ENCODE measurements at places on chromosomes 4 and X.

DNA sequence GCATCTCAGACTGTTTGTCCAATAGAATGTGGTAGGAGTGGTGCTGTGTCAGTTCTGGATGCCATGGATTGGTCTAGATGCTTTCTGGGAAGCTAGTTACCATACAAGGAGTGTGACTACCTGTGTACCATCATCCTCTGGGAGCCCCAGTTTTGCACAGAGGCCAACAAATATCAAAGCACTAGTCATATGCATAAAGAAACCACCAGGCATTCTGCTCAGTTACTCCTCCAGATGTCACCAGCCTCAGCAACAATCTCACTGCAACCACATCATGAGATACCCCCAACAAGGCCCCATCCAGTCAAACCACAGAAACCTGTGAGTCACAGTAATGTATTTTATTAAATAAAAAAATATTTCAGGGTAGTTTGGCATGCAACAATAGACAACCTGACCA is 435.8 kb upstream of the CPEB2 start:
- DNase-seq: no peak

- DNase-seq: no peak
These were observed 206.9 kb downstream of the SPCS3 start for GRCh38 chr4:176526704-176527103.

GRCh38 chr4:1194010-1194900 is 21.9 kb upstream of the SPON2 start:
- DNase-seq: no peak

- DNase-seq: no peak
These were observed 8.2 kb upstream of the CAMK2D start for GRCh38 chr4:113769744-113770143.

All from progenitor cell of endocrine pancreas (in vitro differentiated cells).